ENCODE measurements at places on chromosomes 11 and 22.
A peak's percentile ranks its signal among the peaks of the same experiment; 100 is the strongest.

DNA sequence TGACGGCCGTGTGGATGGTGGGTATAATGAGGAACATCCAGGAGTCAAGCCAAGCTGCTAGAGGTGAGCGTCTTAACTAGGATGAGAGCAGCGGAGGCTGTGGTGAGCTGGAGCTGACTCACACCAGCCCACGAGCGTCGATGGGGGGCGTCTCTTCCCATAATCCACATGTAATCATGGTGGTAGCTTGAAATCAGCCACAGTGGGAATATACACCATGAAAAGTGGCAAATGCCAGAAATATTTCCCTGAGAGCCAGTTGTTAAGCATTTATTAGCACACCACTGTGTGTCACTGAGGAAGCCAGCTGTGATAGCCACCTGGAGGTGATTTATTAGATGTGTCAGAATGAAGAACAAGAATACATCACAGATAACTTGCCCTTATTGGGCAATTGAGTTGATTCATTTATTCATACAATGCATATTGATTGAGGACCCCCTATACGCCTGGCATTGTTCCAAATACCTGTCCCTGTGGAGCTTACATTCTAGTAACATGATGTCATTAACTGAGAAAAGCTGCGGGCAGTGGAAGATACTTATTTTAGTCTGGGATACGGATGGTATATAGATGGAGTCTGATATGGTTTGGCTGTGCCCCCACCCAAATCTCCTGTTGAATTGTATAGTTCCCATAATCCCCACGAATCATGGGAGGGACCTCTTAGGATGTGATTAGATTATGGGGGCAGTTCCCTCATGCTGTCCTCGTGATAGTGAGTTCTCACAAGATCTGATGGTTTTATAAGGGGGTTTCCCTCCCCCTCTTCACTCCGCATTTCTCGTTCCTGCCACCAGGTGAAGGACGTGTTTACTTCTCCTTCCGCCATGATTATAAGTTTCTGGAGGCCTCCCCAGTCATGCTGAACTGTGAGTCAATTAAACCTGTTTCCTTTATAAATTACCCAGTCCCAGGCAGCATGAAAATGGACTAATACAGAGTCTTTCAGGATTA lies 473.4 kb downstream of the METTL15 start:
- no peak for DNase-seq

DNA sequence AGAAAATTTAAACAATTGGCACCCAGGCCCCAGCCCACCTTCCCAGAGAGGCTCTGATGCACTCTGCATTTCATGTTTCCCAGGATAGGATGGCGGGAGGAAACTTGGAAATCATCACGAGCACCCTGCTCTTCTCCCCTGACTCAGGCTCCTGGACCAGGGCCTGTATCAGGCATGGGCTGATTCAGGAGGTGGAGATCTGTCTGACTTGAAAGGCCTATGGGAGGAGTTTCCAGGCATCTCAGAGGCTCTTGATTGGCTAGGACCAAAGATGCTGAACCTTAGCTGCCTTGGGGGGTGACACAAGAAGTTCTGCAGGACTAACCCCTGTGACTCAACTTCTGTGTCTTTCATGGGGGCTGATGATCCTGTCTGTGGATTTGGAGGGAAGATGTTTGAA lies 106.2 kb downstream of the PKNOX2 start:
- DNase-seq: no peak

- DNase-seq: no peak
Observed at GRCh38 chr22:35315141-35315854, 15.6 kb downstream of the TOM1 start.

DNA sequence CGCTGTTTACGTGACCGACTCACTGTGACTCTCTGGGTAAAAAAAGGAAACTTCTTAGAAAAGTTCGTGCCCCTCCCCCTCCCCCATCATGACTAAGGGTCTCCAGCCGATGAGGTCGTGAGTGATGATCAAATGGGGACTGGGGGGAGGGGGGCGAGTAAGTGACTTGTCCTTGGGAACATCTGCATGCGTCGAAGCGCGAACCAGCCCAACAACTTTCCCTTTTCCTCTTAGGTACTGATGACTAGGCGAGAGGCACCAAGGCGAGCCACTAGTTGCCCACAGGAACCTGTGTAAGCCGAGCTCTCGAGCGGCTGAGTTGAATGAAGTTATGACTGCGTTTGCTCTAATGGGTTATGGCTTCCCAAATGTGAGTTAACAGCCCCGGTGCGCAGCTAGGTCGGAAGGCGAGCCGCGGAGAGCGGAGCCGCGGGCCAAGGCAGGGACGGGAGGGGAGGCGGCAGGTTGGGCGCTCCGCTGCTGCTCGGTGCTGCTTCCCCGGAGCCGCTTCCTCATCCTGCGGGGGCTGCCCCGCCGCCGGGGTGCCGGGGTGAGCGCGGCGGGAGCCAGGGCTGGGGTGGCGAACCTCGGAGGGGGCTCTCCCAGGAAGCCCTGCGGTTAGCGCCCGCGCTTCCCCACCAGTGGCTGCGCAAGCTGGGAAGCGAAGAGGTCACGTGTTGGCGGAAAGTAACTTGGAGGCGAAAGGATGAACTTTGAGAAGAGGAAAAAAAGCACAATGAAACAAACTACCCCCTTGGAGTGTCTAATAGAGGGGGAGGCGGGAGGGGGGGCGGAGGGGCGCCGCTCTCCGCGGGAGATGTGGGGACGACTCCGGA lies 22.1 kb upstream of the BDNF start:
- DNase-seq: no peak

- DNase-seq: no peak
Observed at GRCh38 chr11:100942016-100942415, 187.6 kb downstream of the PGR start.

GRCh38 chr11:100831929-100832494 lies 144.9 kb downstream of the ARHGAP42 start:
- DNase-seq: no peak

- no peak for DNase-seq
Observed at GRCh38 chr11:71214553-71215424, 37.6 kb downstream of the SHANK2 start.

GRCh38 chr11:17873586-17873985 lies 139.0 kb downstream of the KCNC1 start:
- DNase-seq: no peak

DNA sequence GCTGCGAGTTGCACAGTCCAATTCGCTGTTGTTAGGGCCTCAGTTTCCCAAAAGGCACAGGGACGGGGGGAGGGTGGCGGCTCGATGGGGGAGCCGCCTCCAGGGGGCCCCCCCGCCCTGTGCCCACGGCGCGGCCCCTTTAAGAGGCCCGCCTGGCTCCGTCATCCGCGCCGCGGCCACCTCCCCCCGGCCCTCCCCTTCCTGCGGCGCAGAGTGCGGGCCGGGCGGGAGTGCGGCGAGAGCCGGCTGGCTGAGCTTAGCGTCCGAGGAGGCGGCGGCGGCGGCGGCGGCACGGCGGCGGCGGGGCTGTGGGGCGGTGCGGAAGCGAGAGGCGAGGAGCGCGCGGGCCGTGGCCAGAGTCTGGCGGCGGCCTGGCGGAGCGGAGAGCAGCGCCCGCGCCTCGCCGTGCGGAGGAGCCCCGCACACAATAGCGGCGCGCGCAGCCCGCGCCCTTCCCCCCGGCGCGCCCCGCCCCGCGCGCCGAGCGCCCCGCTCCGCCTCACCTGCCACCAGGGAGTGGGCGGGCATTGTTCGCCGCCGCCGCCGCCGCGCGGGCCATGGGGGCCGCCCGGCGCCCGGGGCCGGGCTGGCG lies at the start of gene BCR:
Gene BCR (plus strand): TSS at position 209 of the 592 bp plus-strand sequence. CDS start 452 bp downstream, outside the sequence.
- DNase-seq: peak; percentile 57

- no peak for DNase-seq
Observed at GRCh38 chr11:70644343-70645060, 246.2 kb downstream of the CTTN start.

DNA sequence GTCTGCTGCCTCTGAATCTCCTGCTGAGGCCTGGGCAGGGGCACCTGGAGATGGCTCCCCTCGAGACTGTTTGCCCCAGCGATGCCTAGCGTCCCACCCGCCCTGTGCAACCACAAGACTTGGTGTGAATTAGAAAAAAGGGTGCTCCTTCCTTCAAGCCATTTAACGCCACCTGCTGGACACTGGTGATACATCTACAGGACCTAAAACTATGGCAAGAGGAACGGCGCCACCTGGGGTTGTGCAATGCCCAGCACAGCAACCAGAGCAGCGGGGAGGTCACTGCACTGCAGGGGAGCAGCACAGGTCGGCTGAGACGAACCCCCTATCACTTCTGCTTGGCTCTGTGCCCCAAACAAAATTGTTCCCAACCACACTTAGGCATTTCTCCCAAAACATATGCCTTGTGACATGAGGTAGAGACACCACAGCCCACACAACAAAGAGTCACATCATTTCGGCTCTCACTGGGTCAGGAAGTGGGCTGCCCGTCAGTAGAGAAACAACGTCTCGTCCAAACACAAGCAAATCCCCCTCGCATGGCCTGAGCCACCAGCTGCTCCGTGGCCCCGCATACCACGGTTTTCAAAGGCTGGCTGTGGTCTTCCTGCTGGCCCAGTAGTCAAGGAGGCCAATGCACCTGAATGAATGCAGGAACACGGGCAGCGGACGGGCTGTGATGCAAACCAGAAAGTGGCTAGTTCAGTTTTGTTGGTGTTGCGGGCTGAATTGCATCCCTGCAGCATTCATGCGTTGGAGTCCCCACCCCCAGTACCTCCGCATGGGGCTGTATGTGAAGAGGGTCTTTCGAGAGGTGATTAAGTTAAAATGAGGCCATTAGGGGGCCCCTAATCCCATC lies 171.9 kb downstream of the SHANK2 start:
- peak; percentile 30 for DNase-seq

GRCh38 chr11:25633230-25633629 lies 698.7 kb upstream of the ANO3 start:
- DNase-seq: no peak

- DNase-seq: no peak
Observed at GRCh38 chr11:27218421-27219038, 144.5 kb downstream of the CCDC34 start.

DNA sequence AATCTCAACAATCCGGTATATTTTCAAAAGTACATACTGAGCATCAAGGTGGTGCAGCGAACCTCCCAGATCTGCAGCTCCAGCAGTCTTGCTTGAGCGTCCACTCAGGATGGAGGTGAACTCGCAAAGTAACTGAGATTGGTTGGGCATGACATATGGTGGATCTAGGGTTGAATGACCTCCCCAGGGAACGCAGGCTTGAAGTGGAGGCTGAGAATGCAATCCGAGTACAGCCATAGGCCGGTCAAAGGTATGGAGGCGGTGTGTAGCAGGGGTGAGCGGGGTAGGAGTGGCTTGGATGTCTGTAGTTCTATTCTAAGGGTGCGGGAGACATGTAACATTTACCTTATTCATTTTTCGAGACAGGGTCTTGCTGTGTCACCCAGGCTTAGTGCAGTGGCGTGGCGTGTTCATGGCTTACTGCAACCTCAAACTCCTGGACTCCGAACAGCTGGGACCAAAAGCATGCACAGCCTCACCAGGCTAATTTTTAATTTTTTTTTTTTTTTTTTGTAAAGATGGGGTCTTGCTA lies 631 bp upstream of the C22orf39 start:
- DNase-seq: no peak

GRCh38 chr11:14520747-14521151 lies 563 bp upstream of the PSMA1 start:
- no peak for DNase-seq

DNA sequence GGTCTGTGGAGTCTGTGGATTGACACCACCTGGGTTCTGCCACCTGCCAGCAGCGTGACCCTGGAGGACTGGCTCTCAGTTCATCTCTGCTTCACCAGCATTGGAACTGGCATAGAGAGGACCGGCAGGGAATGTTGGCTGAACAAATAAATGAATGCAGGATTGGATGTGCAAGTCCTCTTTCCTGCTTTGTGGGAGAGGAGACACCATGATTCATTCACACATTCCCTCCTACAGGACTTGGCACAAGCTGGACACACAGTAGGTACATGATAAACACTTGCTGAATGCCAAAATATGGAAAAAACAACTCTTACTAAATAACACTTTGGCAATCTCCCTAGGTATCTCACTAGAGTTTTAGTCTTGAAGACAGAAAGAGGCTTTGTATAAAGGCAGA lies 116.6 kb upstream of the NARS2 start:
- DNase-seq: no peak

GRCh38 chr11:31199378-31199777 lies 170.2 kb downstream of the DCDC1 start:
- DNase-seq: no peak

DNA sequence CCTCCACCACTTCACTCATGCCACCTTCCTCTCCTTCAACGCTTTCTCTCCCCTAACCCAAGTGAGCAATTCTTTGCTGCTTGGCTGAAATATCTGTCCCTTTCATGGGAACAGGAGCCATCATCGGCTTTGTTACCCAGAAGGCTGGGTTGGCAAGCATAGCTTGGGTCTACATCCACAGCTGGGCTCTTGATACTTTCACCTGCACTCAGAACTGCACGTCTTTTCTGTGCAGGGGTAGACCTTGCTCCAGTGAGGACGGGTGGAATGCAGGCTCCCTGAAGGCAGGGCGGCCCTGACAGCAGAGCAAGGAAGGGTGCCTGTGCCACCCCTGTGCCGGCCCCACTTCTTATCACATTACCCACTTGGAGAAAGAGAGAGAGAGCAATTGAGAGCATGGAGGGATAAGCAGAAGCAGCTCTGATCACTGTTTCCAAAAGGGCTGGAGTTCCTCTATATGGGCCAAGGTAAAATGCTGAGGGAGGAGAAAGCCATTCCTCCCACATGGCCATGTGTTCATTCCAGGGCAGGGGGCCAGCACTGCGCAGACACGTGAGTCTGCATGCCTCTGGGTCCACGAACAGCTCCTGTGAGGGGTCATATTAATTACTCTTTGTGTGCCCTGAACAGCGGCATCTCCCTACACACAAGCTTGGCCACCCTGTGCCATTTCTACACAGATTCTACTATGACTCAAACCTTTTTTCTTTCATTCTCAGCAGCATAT lies 181.8 kb downstream of the BUD13 start:
- no peak for DNase-seq

DNA sequence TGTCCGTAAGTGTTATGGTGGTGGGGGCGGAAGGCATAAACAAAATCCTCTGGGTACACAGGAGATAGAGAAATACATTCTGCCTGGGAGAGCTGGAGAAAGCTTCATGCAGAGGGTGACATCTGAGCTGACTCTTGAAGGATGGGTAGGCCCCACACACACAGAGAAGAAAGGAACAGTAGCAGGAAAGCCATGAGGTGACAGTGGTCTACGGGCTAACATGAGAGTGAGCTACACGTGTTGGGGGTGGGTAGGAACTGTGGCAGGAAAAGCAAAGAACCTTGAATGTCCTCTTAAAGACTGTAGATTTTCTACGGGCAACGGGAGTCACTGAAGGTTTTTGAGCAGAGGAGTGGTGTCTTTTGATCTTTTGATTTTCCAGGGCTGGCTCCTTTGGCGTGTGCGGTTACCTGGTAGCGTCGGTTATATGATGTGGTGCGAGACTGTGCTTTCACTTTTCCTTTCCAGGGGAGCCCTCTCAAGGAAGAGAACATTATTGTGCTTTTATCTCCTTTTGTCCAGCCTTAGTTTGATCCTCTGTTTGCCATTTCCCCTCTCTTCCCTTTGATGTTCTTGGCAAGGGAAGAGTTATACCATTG lies 39.7 kb downstream of the ADAMTS8 start:
- no peak for DNase-seq

Measured in stimulated activated CD8-positive, alpha-beta memory T cell treated with anti-CD3 and anti-CD28 coated beads, Interleukin-4, amount 100 ng/mL, for 24 hours (primary cell).